ENCODE measurements at places on chromosomes 16 and 17. TPM values are rescaled to one million over a fixed set of nuclear protein-coding genes. Genes with fewer than 3 reads are reported as not detected.

DNA sequence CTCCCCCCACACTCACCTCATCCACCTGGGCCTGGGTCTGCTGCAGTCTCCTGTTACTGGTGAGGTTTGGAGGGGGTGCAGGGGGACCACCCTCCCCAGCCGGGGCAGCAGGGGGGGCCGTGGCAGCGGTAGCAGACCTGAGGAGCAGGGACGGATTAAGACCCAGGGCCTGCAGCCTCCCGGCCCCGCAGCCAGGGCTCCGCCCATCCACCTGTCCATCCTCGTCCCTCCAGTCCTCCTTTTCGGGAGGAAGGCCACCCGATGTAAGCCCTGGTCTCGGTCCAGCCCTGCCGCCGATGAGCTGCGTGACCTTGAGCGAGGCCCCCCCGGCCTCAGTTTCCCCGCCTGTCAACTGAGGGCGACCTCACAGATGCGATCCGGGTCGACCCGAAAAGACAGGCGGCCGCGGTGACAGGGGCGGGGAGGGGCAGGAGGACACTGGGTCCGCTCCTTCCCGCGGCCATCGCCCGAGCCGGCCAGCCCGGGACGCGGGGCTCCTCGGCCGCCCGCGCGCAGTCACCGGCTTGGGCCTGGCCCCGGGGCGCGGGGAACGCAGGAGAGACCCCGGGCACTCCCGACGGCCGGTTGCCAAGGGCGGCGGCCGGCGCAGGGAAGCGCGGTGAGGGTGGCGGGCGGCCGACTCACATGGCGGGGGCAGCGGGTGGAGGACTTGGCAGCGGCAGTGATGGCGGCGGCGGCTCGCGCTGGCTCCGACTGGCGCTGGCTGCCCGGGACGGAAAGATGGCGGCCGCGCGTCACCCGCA is at the start of gene VAMP2:
VAMP2 (minus strand) TSS at position 716 of the 764 bp plus-strand sequence; CDS start at position 647, 69 bp downstream.
- DNase-seq: no peak

DNA sequence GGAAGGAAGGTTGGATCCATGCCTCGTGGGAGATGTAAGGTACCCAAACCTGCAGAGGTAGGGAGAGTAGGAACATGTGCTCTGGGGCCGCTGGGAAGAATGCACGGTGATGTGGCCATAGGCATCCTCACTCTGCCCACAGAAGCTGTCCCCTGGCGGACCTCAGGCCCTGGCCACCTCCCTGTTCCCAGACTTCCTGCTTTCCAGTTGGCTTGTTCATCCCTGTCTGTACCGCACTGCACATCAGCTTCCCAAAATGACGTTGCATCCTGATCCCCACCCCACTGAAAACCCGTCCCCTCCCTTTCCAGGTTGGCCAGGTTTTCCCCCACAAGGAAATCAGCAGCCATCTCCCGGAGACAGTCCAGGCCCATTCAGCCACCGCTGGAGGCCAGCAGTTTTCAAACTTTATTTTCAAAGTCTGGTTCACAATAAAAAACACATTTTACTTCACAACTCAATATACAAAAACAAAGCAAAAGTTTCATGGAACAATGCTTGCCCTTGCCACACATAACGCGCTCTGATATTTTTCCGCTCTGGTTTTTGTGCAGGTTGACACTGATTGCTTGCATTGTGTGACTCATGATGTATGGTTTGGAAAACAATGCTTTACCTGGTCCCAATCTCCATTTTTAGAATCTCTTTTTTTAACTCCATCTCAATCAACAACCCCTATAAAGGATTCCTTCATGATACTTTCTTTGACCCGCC is 143.0 kb downstream of the GAS7 start:
- no peak for DNase-seq

- DNase-seq: no peak
Observed at GRCh38 chr17:1089915-1090314, 89.9 kb downstream of the ABR start.

The TEX19 gene
- not detected for total RNA-seq

DNA sequence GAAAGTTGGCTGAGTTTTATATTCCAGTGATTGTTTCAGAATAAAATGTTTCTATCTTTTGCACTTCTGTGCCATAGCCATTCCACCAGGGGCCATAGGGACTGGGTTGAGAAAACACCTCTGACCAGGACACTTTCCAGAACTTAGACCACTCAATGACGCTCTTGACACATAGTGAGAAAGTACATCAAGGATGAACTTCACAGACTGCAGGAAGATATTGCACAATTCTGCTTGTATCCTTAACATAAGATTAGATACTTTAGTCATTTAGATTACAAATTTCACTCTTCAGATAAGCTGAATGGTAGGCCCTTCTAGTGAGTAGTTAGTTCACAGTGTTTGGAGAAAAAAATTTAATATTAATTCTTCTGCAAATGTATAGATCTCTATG is 13.0 kb upstream of the MPHOSPH6 start:
- DNase-seq: no peak

DNA sequence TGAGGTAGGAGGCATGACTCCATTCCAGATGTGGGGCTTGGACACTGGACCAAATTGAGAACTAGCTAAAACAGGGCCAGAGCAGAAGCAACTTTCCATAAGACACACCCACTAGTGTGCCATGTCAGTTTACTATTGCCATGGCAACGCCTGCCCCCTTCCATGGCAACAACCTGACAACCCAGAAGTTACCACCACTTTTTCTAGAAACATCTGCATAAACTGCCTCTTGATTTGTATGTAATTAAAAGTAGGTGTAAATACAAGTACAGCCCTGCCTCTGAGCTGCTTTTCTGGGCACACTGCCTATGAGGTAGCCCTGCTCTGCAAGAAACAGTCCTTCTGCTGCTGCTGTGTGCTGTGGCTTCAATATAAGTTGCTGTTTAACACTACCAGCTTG is 19.5 kb upstream of the SCNN1B start:
- DNase-seq: no peak

DNA sequence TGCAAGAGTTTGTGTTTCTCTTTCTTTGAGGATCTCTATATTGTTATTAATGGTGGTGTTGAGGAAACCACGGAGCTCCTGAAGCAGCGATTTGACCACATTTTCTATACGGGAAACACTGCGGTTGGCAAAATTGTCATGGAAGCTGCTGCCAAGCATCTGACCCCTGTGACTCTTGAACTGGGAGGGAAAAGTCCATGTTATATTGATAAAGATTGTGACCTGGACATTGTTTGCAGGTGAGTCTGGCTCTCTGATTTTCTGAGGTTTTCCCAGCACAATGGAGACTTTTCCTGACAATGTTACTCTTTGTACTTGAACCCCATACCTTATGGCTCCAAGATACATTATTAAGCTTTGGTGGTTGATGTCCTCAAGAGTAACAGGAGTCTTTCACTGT is 7.8 kb downstream of the ALDH3A2 start:
- DNase-seq: no peak

- no peak for DNase-seq
Observed at GRCh38 chr17:67931227-67931626, 65.0 kb downstream of the C17orf58 start.

The COA3 gene
- 78.6 TPM for total RNA-seq

DNA sequence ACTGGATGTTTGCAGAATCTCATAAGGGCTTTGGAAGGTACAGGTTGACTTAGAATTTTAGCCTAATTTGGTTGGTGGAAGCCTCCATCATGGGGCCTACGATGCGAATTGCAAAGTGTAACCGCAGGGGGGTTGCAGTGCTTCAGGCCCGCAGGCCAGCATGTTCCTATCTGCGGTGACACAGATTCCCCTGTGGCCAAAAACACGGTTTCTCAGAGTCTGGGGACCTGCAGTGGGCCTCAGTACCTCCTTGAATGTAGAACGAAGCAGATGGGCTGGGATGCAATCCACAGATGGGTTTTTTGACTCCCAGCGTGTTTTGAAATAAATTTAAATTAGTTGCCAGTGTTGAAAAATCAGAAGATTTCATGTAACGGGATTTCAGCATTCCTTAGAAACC is 34.7 kb downstream of the KIAA0513 start:
- DNase-seq: no peak

DNA sequence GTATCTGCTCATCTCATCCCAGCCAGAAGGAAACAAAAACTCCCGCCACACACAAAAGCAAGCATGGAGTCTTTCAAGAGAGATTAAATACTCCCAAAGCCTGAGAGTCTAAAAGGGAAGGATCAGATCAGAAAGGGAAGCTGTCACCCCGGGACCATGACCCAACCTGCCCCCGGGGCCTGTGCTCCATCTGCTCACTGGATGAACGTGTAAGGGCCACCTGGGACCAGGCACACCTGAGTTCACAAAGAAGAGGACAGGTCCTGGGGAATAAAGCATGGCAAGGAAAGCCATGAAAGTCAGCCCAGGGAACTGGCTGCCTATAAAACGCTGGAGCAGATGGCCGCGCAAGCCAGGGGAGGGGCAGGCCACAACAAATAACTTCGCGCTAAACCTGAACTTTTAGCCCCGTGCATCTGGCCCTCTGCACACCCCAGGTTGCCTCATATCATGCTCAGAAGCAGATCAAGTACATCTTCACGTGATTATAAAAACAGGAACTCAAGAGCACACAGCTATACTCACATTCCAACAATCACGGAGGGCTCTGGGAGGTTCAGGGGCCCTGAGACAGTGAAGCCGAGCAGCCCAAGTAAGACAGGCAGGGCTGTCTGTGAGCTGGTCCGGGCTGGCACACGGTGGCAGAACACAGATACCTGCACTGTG is 3.4 kb downstream of the TMEM11 start:
- DNase-seq: no peak

- no peak for DNase-seq
Observed at GRCh38 chr17:42055496-42055895, 5.1 kb upstream of the C17orf113 start.

The HSPB9 gene
- not detected for total RNA-seq

DNA sequence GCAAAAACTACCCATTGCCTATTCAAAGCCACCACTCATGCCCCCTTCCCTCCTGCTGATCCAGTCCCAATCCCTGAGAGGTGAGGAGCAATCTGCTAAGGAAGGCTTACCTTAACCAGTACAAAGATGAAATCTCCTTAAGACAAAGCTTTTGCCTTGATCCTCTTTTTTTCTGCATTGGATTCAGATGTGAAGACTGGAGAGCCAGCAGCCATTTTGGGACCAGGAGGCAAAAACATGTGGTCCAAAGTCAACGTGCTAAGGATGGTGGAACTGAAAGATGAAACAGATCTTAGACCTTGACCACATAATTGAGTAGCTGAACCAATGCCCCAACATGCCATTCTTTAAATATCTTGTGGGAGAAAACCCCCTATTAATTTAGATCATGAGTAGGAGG is 171.4 kb downstream of the IRX5 start:
- DNase-seq: no peak

The CBX8 gene
- 0.96 TPM for total RNA-seq

The SEPTIN1 gene
- total RNA-seq: 2.6 TPM

GRCh38 chr17:8918807-8919465 is 46.6 kb downstream of the PIK3R5 start:
- no peak for DNase-seq

The KCTD19 gene
- total RNA-seq: not detected

DNA sequence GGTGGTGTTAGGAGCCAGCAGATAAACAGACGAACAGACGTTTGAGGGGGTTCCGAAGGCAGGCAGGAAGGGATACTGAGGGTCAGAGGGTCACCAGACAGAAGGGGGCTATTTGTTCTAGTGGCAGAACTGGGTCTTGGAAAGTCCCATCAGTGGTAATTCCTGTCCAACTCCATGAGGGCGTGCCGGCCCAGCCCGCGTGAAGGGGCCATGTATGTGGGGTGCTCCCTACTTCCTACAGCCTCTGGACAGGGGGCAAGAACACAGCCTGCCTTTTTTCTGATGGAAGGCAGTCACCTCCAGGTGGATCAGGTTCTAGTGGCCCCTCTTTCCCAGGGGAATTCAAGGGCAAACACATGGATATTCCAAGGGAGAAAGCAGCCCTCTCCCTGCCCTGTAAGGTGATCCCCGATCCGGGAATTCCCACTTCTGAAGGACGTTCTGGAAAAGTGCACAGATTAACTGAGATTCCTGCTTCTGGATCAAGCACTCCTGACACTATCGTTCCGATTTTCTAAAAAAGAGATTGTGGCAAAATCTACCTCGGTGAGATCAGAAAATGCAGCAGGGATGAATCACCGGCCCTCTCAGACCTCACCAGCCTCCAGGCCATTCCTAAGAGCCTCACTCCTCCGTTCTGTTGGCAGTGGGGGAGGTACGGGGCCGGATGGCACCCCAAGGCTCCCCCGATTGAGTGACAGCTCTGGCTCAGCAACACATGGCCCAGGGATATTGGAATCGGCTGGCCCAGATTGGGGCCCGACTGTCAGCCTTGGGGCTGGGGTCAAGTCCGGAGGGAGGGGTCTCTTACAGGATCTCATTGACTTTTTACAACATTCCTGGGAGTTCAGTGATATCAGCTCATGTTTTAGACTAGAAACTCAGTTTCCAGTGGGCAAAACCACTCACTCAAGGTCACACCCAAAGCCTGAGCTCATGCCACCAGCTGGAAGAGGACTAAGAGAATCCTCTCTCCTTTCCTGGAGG is 12.4 kb downstream of the STX1B start:
- peak; percentile 42 for DNase-seq

GRCh38 chr17:9292561-9292941 is 271.2 kb downstream of the NTN1 start:
- DNase-seq: no peak

DNA sequence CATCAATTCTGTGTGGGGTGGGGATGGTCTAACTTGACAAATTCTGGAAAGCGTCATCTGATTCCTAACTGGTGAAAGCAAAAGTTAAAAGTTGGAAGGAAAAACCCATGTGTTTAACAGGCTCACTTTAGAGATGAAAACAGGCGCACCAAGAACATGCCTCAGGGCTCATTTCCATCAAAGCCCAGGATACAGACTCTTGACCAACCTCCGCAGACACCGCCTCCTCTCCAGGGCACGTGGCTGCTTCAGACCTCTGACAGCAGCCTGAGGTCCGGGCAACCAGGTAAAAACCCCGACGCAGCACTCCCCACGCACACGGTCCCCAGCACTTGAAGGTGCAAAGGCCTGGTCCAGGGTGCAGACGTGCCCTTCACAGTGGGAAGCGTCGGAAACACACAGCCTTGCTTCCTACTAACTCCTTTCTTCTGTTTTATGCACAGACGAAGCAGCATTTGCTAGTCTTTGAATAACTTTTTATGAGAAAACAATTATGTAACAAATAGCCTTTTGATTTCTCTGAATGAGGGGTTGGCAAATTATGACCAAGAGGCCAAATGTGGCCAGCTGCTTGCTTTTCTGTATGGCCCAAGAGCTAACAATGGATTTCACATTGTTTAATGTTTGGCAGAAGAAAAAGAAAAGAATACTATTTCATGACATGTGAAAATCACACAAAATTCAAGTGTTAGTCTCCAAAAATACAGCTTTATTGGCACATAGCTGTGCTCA is 44.2 kb upstream of the TRAP1 start:
- DNase-seq: no peak

The ZNF750 gene
- total RNA-seq: not detected

- DNase-seq: no peak
Observed at GRCh38 chr16:56202036-56202435, 10.7 kb downstream of the GNAO1 start.

DNA sequence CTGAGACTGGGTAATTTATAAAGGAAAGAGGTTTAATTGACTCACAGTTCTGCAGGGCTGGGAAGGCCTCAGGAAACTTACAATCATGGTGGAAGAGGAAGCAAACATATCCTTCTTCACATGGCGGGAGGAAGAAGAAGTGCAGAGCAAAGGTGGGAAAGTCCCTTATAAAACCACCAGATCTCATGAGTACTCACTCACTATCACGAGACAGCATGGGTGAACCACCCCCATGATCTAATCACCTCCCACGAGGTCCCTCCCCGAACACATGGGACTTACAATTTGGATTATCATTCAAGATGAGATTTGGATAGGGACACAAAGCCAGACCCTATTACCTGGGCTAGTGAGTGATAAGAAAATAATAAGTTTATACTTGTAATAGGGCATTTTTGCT is 70.6 kb upstream of the HS3ST2 start:
- DNase-seq: no peak

- DNase-seq: no peak
Observed at GRCh38 chr17:44786551-44787081, 27.8 kb downstream of the ADAM11 start.
